ENCODE measurements at places on chromosomes 13 and 19.

- DNase-seq = no peak
Measured at GRCh38 chr19:40524133-40524549, 52.5 kb upstream of the SHKBP1 start.

DNA sequence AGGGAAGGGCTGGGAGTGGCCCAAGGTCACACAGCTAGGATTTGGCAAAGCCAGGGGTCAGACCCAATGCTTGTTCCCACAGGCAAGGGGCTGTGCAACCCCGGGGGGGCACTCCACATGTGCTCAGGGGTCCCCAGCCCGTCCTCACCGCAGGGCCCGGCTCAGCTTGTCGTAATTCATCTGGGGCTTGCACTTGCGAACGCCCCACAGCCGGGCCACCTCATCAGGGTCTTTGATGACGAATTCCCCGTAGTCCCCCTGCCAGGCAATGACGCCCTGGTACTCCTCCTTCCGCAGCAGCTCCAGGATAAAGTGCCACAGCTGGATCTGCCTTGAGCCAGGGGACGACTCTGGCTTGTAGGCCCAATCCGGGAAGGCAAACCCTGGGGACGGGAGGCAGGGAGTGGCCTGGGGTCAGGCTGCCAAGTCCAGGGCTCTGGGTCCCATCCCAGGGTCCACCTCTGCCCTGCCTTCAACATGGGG lies 4.7 kb downstream of the ERF start:
- no peak for DNase-seq

DNA sequence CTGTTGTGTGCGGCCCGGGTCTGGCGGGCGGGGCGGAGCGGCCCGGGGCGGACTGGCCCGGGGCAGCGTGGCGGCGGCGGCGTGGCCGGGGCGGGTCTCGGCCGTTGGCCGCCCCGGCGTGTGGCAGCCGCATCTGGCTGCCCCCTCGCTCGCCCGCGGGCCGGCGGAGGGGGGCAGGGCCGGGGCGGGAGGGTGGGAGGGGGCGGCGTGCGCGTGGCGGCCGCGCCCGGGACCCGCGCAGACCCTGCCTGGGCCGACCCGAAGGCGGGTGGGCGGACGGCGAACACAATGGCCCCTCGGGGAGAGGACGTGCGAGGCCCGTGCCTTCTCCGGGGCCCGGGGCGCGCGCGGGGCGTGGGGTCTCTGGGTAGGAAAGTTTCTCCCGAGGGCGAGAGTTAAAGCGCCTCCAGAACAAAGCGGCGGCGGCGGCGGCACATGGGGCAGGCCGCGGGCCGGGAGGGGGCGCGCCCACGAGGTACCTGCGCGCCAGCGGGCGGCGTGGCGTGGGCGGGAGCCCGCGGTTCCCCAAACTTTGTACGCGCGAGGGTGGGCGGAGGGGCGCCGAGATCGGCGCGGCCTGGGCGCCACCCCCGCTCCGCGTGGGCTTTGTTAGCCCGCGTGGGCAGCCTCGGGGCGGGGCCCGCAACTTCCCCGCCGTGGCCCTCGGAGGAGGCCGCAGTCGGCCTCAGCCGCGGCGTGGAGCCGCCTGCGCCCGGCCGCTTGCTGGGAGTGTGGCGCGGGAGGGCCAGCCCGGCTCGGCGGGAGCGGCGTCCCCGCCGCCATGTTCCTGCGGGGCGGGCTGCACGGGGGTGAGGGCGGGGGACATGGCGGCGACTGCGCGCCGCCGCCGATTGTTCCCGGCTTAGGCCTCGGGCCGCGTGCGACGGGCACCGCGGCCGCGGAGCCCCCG lies 764 bp downstream of the MIR17HG start:
- DNase-seq = peak; percentile 61

DNA sequence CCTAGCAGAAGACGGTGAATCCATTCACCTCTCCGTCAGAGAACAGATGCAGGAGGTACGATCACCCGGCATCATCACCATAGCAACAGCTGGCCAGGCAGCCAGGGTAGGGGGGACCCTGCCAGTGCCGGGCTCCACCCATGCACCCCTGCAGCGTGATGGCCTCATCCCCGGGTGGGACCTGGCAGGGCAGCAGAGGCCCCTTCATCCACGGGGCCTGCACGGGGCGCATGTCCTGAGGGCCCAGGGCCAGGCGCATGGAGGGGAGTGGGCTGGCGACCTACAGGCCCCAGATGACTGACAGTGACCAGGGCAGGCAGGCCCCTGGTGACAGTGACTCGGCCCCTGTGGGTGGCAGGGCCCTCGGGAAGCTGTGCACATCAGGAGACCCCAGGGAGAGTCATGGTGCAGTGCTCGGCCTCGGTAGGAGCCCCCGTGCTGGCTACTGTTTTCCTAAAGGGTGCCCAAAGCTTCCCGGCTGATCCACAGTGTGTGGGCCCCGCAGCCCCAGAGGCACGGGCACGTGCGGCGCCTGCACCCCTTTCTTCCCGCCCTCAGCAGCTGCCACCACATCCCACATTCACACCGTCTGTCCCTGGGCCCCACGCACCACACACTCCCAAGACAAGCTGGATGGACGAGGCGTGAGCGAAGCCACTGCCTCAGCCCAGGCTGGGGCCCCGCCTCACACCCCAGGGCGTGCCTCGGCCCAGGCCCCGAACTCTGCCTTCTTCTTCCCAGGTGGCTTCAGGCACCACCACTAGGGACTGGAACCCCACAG lies 4.8 kb downstream of the RNF126 start:
- no peak for DNase-seq

DNA sequence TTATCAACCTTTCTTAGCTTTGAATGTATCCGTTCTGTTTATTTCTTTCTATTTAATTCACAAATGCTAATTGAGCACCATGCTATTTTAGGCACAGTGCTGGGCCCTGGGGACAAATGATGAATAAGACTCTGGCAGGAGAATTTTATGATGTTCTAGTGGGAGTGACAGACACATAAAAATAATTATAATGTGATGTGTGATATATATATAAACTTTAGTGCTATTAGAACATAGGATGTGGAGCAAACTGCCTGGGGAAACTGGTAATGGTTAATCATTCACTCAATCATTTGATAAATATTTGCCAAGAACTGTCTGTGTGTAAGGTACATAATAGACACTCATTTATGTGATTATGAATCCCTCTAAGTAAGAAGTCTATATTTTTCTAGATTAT lies 50.7 kb upstream of the FRY start:
- no peak for DNase-seq
